ENCODE measurements at places on chromosomes 7 and 10. TPM values are rescaled to one million over a fixed set of nuclear protein-coding genes. Genes with fewer than 3 reads are reported as not detected.

DNA sequence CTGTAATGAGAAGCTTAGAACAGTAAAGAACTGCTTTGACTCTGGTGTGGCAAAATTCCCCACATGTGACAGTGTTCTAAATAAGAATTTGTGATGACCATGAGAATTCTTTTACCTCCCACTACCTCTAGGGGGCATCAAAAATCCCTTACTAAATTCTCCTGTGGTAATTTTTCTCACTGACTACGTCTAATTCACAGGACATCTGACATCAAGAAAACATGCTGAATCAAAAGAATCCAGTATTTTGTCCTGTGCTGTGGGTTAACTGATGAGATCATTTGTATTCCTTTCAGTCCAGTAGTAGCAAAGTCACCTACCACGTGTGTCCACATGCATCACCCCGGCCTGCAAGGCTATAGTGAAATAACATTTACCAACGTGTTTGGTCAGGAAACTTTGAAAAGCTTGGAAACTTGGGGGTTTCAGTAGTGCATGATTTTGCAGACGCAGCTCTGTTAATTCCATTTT is 103.8 kb downstream of the ATE1 start:
- DNase-seq, result no peak

- no peak for DNase-seq
These were observed 101.4 kb downstream of the PRKCQ start for GRCh38 chr10:6478722-6479121.

GRCh38 chr10:124517461-124517860 is 55.8 kb downstream of the LHPP start:
- DNase-seq, result peak; percentile 22

DNA sequence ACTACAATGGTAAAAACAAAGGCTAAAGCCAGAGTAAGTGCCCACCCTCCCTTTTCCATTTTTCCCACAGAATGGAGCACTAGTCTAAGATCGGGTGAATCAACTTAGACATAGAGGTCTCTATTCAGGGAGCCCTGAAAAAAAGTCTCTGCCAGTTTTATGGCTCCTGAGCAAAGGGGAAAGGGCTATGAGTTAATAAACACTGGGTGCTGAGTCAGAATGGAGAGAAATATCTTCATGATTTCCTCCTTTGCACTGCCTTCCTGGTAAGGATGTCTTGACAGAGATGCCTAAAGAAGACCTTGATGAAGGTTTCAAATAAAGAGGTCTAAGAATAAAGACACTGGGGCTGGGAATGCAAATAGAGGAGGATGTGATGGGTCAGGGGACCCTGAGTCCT is 607.4 kb upstream of the MBL2 start:
- no peak for DNase-seq

- DNase-seq, result no peak
These were observed 137.7 kb downstream of the PRPF18 start for GRCh38 chr10:13724484-13724883.

DNA sequence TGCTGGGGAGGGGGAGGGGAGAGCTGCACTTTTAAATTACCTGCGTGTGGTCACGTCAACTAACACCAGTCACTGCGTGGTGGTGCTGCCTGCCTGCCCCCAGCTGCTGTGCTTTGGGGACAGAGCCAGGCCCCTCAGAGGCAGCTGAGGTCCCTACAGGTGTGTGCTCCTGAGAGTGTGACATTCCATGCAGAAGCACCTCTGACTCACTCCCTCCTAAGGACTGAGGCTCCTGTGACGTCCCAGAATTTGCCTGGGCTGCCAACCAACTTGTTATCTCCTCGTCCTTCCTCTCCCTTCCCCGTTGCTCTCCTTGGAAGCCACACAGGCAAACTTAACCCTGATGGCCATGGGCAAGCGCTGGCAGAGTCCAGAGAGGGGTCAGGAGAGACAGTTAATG is 563.0 kb downstream of the PARD3 start:
- no peak for DNase-seq

GRCh38 chr7:42237811-42238541 is 967 bp upstream of the GLI3 start:
- peak; percentile 95 for DNase-seq

GRCh38 chr7:90391488-90391887 is 11.8 kb upstream of the CLDN12 start:
- no peak for DNase-seq

DNA sequence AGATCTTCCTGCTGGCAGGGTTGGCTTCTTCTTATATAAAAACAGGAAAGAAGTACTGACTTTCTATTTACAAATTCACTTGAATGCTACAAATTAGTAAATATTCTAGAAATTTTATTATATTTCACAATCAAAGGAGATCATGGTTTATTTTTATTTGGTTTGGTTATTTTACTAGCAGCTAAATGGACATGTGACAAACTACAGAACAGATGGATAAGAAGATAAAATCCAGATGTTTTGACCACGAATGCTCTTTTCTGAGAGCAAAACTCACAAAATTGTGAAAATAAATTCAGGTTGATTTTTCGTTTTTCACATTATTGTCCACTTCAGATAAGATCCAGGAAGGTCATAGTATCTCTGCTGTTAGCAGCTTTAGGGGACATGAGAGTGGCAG is 55.4 kb downstream of the CACNA2D1 start:
- DNase-seq, result no peak

GRCh38 chr7:93047514-93048099 is 70.2 kb downstream of the SAMD9 start:
- DNase-seq, result no peak

GRCh38 chr7:157022681-157023588 is 12.5 kb upstream of the MNX1 start:
- DNase-seq, result no peak

- DNase-seq, result peak; percentile 56
These were observed 42.8 kb downstream of the PITRM1 start for GRCh38 chr10:3129581-3130340.

- no peak for DNase-seq
These were observed 178.7 kb upstream of the PODXL start for GRCh38 chr7:131735101-131735500.

DNA sequence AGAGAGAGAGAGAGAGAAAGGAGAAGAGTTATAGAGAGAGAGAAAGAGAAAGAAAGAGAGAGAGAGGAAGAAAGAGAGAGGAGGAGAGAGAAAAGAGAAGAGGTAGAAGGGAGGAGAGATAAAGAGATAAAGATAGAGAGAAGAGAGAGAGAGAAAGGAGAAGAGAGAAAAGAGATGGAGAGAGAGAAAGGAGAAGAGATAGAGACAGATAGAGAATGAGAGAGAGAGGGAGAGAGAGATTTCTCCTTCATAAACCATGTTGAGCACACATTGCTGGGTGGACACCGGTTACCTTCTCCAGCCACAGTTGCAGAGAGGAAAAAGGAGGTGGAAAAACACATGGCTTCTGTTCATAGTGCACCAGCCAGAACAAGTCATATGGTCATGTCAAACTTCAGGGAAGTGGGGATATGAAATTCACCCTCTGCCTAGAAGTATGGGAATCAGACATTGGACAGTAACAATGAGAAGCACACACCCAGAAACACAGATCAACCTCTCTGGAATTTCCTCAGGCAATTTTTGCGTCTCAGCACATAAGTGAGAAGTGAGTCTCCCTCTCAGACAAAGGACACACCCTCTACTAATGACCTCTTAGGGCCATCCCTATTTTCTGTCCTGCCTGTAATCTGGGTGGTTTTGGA is 172.5 kb upstream of the SVIL start:
- no peak for DNase-seq

DNA sequence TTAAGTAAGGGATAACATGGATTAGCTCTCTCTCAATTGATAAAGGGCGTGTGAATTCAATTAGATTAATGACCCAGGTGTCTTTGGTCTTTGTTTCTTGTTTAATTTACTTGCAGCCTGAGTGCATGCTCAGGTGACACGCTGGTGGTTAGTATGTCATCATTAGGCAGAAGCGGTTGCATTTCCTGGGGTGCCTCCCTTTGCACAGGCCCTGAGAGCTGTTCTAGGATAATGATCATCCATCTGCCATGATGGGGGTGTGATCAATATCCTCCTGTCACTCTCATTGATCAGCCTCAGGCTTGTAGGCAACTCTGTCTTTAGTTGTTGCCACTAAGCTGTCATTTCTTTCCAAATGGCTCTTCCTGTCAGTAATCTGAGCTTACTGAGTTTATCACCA is 99.6 kb upstream of the NPS start:
- DNase-seq, result no peak

ACTL6B gene
- total RNA-seq, result 0.68 TPM

ATP6V0A4 gene
- total RNA-seq, result not detected

SFTPA1 gene
- not detected for total RNA-seq

TLX1 gene
- total RNA-seq, result not detected

SMARCD3 gene
- total RNA-seq, result 52.2 TPM

DPYSL4 gene
- 1.9 TPM for total RNA-seq

All from sigmoid colon (tissue), 7 donors.